ENCODE measurements at places on chromosomes 16 and 17. TPM values are rescaled to one million over a fixed set of nuclear protein-coding genes. Genes with fewer than 3 reads are reported as not detected.

LRRC37A3 gene
- total RNA-seq = 15.2 TPM

TBC1D3 gene
- total RNA-seq = not detected

SOX8 gene
- not detected for total RNA-seq

RBFOX1 gene
- total RNA-seq = not detected

ASIC2 gene
- not detected for total RNA-seq

TEX14 gene
- total RNA-seq = under 0.01 TPM

ASB16 gene
- not detected for total RNA-seq

MMP15 gene
- 7.7 TPM for total RNA-seq

MPHOSPH6 gene
- total RNA-seq = 20.9 TPM

PDE6G gene
- not detected for total RNA-seq

REXO5 gene
- 6.2 TPM for total RNA-seq

ZNF385C gene
- total RNA-seq = not detected

C17orf100 gene
- 0.72 TPM for total RNA-seq

CD68 gene
- total RNA-seq = 55.7 TPM

PRR29 gene
- total RNA-seq = 0.88 TPM

CES2 gene
- total RNA-seq = 42.3 TPM

CCDC92B gene
- total RNA-seq = not detected
